Activated CD4-positive, CD25-positive, alpha-beta regulatory T cell (primary cell): ENCODE measurements at places on chromosomes 5 and 9.

GRCh38 chr9:82563841-82564240 lies 499.1 kb downstream of the RASEF start:
- no peak for DNase-seq

GRCh38 chr9:118992813-118993794 lies 376.1 kb downstream of the BRINP1 start:
- DNase-seq = no peak

- DNase-seq = no peak
These were observed 111.6 kb downstream of the SREK1 start for GRCh38 chr5:66255714-66256113.

- DNase-seq = no peak
These were observed 21.1 kb downstream of the SLC36A2 start for GRCh38 chr5:151326266-151326665.

DNA sequence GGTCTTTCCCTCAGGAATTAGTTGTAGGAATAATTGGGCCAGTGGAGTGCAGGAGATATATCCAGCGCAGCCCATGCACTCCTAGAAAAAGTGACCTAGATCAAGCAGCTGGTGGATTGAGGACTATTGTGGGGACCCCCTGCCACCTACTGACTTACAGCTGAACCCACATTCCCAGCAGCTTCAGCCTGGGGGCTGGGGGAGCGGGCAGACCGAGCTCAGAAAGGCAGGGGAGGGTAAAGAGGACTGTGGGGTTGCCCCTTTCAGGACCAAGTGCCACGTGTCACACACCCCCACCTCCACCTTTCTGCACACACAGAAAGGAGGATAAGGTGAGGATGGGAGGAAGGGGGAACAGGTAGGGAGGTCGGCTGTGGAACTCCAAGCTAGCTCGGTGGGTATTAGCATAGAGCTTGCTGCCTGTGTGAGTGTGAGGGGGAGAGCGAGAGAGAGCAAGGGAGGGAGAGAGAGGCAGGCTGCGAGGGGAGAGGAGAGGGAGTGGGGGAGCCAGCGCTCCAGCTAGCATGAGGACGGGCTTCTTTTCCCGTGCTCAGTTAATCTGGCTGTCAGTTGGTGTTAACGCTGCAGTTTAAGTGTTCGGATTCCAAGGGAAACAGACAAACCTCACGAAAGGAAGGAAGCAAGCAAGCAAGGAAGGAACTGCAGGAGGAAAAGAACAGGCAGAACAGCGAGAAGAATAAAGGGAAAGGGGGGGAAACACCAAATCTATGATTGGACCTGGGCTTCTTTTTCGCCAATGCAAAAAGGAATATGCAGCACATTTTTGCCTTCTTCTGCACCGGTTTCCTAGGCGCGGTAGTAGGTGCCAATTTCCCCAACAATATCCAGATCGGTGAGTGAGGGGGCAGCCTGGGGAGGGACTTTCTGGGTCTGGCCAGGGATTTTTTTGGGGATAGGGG lies at the start of gene GRIA1:
Gene GRIA1 (plus strand): TSS at position 553 of the 920 bp plus-strand sequence.
- DNase-seq = no peak

- DNase-seq = no peak
These were observed 289.4 kb downstream of the EFNA5 start for GRCh38 chr5:107381189-107381856.

DNA sequence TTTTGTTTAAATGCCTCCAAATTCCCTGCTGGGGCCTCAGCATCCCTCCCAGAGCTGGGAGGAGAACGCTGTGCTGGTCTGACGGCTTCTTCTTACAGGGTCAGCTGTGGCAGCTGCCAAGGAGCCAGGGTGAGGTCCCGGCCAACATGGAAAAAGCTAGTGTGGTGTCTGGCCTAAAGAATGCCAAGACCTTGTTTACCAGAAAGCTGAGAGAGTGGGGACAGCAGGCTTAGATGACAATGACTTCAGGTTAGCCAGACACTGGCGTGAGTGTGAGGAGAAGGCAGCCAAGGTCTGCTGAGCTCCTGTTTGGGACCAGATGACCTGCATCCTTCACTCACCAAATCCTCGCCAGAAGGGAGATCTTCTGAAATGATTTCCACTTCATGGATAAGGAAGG lies 112.5 kb downstream of the CRB2 start:
- no peak for DNase-seq

- no peak for DNase-seq
These were observed 1.2 kb upstream of the F12 start for GRCh38 chr5:177410575-177410974.

GRCh38 chr5:73564018-73564417 lies 1.4 kb downstream of the ANKRA2 start:
- no peak for DNase-seq

GRCh38 chr9:94150890-94151650 lies 66.8 kb downstream of the PTPDC1 start:
- DNase-seq = no peak

- DNase-seq = no peak
These were observed 110.4 kb upstream of the LIFR start for GRCh38 chr5:38666668-38667498.

- DNase-seq = no peak
These were observed 13.9 kb upstream of the UHRF2 start for GRCh38 chr9:6399071-6399470.
